Islet precursor cell (in vitro differentiated cells): ENCODE measurements at places on chromosomes 4 and X.

GRCh38 chrX:113644426-113644825, 803.8 kb upstream of the AMOT start:
- DNase-seq, result no peak

DNA sequence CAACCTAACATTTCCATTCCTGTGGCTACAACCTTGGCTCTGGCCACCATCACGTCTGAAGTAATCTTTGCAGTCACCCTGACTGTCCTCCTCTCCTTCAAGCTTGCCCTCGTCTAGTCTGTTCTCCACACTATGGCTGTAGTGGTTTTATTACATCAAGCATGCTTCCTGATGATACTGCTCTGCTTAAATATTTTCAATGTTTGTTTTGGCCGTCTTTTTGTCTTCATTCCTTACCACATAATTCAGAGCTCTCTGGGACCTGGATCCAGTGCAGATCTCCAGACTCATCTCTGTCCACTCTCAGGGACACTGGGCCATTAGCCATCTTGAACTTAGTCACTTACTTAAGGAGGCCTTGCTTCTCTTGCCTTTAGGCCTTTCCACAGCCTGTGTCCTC, 27.7 kb upstream of the FREM3 start:
- no peak for DNase-seq

DNA sequence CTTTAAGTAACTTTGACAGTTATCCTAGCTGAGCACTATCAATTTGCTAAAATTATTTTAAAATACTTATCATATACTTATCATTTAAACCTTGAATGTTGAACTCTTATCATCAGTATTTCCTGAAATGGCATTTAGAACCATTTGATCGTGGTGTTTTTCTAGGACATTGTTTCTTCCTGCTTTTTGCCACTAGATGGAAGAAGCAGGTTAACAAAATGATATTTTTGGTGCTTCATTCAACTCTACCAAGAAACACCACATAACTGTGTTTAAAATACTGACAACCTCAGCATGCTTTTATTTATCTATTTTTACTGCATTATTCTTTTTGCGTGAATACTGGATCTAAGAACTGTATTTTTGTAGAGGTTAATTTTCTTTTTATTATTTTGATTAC, 44.6 kb downstream of the C4orf33 start:
- no peak for DNase-seq

DNA sequence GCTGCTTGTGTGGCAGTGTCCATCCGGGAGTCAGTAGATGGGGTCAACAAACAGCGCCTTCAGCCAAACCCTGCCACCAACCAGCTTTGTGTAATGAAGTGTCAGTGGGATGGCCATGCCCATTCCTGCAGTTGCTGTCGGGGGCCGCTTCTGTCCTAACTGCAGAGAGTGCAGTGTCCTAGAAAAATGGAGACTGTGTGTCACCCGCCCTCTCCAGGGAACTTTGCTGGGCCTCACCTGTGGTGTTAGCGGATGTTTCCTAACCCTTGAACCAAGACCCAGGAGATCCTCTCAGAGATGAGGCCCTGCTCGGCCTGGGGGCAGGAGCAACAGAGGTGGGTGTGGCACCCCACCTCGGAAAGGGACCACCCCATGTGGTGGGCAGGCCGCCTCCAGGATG, 35.3 kb upstream of the HGFAC start:
- DNase-seq, result no peak

- no peak for DNase-seq
Observed at GRCh38 chrX:55486736-55487135, 2.9 kb downstream of the USP51 start.

GRCh38 chr4:74661427-74662201, 132.7 kb downstream of the BTC start:
- DNase-seq, result peak; percentile 62

DNA sequence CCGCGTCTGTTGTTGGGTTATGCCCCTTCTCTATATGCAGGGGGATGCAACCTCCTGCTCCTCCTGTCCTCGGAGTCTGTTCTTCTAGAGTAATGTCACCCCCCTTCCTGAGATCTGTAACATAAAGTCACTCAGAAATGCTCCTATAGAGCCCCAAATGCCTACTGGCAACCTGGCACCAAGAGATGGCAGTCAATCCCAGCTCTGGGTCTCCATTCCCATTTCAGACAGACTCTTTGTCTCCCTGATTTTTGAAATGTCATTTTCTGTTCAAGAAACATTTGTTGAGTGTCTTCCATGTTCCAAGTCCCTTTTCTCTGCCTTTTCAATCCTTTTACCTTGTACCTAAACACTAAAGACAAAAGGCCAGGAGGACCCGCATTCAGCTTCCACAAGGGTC, 9.6 kb upstream of the PRDM8 start:
- DNase-seq, result no peak

GRCh38 chr4:109434007-109434971, 674 bp downstream of the SEC24B start:
- peak; percentile 60 for DNase-seq

- DNase-seq, result peak; percentile 95
Observed at GRCh38 chr4:4673070-4673469, 131.2 kb upstream of the STX18 start.

DNA sequence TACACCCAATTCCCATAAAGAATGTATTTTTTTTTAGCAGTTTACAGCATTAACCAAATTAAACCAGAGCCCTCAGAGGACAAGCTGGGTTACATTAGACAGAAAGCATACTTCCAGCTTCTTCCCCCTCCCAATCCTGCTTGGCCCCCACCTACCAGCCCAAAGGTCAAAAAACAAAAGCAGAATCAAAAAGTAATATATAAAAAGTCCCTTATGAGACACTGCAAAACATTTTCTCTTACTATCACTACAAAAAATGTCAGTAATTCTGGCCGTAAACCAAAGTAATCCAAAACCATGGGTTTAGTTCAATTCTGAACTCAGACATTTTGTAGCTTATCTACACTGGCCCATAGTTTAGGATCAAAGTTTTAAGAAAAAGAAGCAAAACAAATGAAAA, 38.0 kb downstream of the APBB2 start:
- no peak for DNase-seq
